ENCODE measurements at places on chromosomes 7 and 10.

GRCh38 chr7:98206451-98207330 is 4.5 kb upstream of the BHLHA15 start:
- no peak for DNase-seq

- DNase-seq, result no peak
These were observed 128.0 kb downstream of the NXPH1 start for GRCh38 chr7:8561449-8561848.

GRCh38 chr10:28661035-28661434 is 16.3 kb upstream of the BAMBI start:
- no peak for DNase-seq

- no peak for DNase-seq
These were observed 3.4 kb downstream of the PDGFA start for GRCh38 chr7:516216-516605.

DNA sequence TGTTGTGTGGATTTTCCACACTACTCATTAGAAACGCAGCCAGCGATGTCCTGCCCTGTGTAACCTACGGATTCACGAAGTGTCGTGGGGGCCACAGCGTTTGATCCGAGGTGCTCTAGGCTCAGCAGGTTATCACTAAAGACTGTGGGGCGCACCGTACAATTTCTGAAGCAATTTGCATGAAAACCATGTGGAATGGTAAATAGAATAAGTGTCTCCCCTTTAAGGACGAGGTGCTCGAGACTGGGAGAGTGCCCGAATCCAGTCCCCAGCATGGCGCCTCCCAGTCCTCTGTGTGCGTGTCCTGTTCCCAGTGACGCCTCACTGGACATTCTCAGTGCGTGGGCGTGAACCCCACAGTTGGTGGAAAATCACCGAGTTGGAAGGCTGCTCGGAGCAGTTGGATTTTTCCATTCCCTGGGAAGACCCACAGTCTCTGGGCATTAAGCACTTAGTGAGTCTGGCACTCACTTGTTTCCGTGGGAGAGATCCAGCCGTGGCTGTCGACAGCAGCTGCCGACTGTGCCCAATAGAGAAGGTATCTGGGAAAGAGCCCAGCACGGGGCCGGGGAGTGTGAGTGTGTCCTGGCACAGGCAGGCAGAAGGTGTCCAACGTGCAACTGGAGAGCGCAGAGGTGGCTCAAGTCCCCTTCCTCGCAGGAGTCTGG is 37.0 kb downstream of the PFKP start:
- no peak for DNase-seq

DNA sequence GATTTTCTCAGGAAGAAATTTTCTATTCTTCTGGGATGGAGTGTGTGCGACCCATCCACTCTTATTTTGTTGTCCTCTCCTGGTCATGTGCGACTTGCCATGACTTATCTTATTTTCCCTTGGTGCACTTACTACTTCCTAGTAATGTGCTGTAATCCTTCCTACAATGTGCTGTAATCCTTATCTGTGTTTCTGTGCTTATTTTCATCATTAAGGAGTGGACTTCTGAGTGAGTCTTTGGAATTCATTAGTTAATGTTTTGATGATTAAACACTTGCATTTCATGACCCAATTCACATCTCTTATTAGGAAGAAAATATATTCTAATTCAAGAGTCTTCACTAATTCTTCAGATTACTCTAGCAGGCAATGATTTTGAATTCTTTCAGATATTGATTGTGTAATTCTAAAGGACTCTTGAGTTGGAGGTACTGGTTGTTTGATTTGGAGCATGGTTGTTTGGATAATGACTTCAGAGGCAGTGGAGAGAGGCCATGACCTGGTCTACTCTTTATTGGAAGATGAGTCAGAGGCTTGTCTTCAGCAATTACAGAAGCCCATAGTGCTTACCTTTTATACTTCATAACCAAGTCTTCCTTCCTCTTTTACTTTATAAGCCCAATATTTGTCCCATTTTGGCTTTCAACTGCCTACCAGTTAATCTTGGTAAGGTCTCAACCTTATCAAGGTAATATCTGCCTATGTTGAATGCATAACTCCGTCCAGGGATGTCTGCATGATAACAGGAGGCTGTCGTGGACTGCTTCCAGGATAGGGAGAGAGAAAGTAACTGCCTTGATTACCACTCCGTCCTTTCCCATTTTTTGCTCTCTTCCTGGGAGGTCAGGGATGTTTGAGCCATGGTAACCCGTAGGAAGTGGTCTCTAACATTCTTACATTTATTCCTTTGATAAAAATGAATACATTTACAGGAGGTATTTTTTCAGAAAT is 278.3 kb upstream of the SP8 start:
- no peak for DNase-seq
